ENCODE measurements at places on chromosomes 1 and 21. TPM values are rescaled to one million over a fixed set of nuclear protein-coding genes. Genes with fewer than 3 reads are reported as not detected.

- DNase-seq: peak; percentile 74
Observed at GRCh38 chr1:27099587-27100334, 55.2 kb downstream of the SLC9A1 start.

DNA sequence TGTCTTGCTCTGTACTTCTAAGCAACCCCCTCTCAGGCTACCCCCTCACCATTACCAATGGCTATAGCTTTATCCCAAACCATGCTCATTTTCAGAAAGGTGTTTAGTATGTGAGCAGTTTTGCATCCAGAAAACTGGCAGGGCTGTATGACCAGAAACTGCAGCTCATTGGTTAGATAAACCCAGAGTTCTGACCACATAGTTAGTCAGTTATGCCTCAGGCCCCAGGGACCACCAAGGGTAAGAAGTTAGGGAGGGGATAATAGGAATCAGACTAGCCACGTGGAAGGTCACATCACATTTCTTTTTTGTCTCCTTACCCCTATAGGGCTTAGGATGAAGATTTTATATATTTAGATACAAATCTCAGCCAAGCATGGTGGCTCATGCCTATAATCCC, 1.2 kb downstream of the ITGA10 start:
- no peak for DNase-seq

GRCh38 chr1:86769065-86769464, 64.7 kb downstream of the SH3GLB1 start:
- no peak for DNase-seq

DNA sequence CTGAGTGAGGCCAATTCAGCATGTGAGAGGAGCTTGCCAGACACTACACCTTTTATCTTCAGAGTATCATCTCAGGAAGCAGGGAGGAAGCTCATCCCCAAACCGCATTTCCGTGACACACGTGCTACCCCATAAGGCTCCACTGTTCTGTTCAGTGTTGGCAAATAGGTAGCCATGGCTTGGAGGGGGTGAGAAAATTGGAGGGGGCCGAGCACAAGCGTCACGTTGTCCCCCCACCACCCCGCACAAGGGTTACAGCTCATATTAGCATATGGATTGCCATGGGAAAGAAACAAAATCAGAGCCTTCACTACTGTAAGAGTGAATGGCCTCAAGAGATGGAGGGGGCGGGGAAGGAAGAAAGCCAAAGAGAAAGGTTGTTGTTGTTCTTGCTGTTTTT, 46.7 kb downstream of the OLIG1 start:
- no peak for DNase-seq

DNA sequence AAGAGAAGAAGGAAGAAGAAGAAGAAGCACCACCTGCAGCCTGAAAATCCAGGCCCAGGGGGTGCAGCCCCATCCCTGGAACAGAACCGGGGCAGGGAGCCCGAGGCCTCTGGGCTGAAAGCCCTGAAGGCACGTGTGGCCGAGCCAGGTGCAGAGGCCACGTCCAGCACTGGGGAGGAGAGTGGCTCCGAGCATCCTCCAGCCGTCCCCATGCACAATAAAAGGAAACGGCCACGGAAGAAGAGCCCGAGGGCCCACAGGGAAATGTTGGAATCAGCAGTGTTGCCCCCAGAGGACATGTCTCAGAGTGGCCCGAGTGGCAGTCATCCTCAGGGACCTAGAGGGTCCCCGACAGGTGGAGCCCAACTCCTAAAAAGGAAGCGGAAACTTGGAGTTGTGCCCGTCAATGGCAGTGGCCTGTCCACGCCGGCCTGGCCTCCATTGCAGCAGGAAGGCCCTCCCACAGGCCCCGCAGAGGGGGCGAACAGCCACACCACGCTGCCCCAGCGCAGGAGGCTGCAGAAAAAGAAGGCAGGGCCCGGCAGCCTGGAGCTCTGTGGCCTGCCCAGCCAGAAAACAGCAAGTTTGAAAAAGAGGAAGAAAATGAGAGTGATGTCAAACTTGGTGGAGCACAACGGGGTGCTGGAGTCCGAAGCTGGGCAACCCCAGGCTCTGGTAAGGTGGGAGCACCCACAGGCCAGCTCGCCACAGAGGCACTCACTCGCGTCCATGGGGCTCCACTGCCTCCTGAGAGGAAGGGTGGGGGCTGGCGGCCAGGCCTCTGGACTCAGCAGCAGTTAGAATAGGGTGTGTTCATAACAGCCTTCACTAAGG, 28.4 kb downstream of the RRP1B start:
- no peak for DNase-seq

- DNase-seq: peak; percentile 10
Observed at GRCh38 chr1:61539720-61540462, 185.1 kb downstream of the TM2D1 start.

DNA sequence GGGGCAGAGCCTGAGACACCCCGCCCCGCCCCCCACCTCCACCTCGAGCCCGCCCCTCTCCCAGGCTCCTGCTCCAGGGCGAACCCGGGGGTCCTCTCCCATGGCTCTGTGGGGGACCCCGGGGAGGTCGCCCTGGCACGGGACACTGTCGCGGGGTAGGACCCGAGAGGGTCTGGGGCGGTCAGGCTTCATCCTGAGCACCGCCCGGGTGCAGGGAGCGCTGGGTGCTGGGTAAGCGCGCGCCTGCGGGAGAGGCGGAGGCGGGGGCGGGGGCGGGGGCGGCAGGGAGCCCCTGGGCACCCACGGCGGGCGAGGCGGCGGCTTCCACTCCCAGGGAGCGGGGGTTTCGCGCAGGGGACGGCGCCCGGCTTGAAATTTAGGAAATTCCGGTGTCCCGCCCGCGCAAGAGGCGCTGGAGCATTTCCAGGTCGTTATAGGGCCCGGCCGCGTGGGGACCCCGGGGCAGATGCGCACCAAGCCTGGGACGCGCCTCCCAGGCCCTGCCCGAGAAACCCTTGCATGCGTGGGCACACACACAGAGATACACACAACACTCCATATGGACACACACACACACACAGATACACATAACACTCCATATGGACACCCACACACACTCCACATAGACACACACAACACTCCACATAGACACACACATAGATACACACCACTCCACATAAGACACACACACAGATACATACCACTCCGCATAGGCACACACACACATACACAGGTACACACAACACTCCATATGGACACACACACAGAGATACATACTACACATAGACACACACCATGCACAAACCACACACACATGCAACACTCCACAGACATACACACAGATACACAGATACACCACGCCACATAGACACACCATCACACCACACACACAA, 48.7 kb upstream of the SLC19A1 start:
- peak; percentile 5 for DNase-seq

Gene ZNF281
- total RNA-seq: 22.9 TPM

Gene KLHDC9
- total RNA-seq: 3.8 TPM

Gene RXRG
- total RNA-seq: not detected

All from mammary epithelial cell (primary cell).